Activated naive CD8-positive, alpha-beta T cell treated with anti-CD3 and anti-CD28 coated beads, Interleukin-2, amount 10 ng/mL, durations not matched to agents 7 days and 5 days (primary cell): ENCODE measurements at places on chromosomes 4 and X.

GRCh38 chr4:163556650-163557391 lies 62.3 kb downstream of the TMA16 start:
- H3K27ac ChIP-seq: no peak overlapping the region
- H3K4me3 ChIP-seq: no peak overlapping the region
- DNase-seq: no peak
- no peaks in the 10 kb centered on the region for H3K27me3 ChIP-seq
- H3K36me3 ChIP-seq: no peaks in the 10 kb centered on the region
- H3K4me1 ChIP-seq: peaks cover 16% of the 10 kb centered on the region

DNA sequence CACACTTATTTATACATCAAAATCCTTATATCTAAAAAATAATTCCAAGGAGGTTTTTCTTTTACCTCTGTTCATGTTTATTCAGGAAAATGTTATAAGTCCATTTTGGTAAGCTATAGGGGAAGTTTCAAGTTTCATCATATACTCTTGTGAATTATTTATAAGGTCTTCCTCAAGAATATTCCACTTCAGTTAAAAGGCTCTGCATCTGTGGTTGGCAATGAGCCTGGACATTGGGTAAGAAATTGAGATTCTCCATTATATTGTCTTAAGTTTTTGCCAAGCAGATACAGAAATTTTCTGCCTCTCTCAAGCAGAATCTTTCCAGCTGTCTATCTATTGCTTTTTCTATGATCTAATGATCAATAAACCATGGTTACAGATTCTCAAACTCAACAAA lies 641.9 kb downstream of the NLGN4X start:
- H3K27me3 ChIP-seq: no peaks in the 10 kb centered on the region
- no peak overlapping the region for H3K4me3 ChIP-seq
- no peaks in the 10 kb centered on the region for H3K4me1 ChIP-seq
- DNase-seq: no peak

- no peaks in the 10 kb centered on the region for H3K27me3 ChIP-seq
- H3K36me3 ChIP-seq: no peaks in the 10 kb centered on the region
- H3K4me3 ChIP-seq: no peak overlapping the region
- H3K4me1 ChIP-seq: no peaks in the 10 kb centered on the region
- no peak for DNase-seq
Measured at GRCh38 chrX:44569122-44569521, 26.5 kb upstream of the FUNDC1 start.

DNA sequence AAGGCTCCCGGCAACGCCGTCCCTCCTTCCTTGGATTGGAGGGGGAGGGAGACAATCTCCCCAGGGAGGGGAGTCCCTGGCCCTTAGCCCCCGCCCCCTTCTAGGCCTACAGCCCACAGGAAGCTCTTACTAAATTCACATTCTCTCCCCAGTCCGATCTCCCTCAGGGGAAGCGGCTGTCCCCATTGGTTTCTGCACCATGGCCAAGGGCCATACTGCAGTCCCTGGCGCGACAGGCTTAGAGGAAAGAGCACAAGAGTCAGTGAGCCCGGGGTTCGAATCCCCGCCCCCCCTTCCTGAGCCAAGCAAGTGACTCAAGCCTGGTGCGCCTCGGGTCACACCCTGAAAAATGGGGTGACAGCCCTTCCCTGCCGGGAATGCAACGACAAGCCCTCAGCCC lies 1.1 kb downstream of the ABLIM2 start:
- H3K4me3 ChIP-seq: peak overlapping the region; percentile 13
- peaks cover 2% of the 10 kb centered on the region for H3K36me3 ChIP-seq
- no peak overlapping the region for H3K27ac ChIP-seq

GRCh38 chrX:12007881-12008280 lies 130.4 kb upstream of the FRMPD4 start:
- H3K27me3 ChIP-seq: no peaks in the 10 kb centered on the region
- no peaks in the 10 kb centered on the region for H3K4me1 ChIP-seq
- no peak overlapping the region for H3K27ac ChIP-seq
- no peak overlapping the region for H3K4me3 ChIP-seq

DNA sequence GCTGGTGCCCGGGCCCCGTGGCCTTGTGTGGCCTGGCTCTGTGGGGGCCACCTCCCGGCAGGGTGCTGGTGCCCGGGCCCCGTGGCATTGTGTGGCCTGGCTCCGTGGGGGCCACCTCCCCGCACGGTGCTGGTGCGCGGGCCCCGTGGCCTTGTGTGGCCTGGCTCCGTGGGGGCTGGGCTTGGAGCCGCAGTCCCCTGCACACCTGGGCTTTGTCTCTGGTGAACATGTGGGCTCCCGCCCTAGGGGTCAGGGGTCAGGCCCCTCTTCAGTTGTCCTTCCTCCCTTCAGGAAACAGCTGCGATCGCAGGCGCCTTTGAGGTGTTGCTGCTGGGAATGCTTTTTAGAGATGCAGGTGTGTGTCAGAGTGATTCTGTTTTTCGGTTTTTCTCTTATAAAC lies 17.2 kb downstream of the UVSSA start:
- no peak overlapping the region for H3K4me3 ChIP-seq
- no peaks in the 10 kb centered on the region for H3K36me3 ChIP-seq
- H3K27ac ChIP-seq: no peak overlapping the region
- no peaks in the 10 kb centered on the region for H3K4me1 ChIP-seq

DNA sequence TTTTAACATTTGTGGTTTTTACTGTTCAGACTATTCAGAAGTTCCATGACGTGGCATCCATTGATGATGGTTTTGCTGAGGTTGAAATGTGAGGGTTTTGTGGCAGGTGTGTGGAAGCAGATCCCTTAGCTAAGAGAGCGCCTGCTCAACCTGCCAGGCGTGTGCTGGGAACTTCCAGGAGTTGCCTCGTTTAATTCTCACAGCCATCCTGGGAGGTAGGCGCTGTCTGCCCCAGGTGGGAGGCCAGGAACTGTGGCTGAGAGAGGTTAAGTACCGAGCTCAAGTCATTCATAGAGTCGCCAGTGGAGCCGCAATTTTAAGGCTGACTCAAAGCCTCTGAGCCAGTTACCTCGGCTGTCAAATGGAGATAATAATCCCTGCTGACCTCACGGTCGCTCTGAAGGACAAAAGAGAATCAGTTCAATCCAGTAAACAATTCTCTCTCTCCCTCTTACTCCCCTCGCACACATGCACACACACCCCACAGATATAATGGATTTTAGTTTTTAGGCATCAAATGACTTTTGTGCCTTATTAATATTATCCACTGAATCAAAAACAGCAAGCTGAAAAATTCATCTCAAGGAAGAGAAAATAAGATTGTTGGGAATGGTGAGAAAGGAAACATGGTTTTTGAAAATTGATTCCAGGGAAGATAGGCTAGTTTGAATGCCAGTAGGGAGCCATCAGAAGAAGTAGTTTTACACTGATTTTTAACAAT lies 171.3 kb downstream of the PTTG2 start:
- H3K4me3 ChIP-seq: peak overlapping the region; percentile 47
- H3K36me3 ChIP-seq: peaks cover 55% of the 10 kb centered on the region
- H3K4me1 ChIP-seq: peaks cover 51% of the 10 kb centered on the region

DNA sequence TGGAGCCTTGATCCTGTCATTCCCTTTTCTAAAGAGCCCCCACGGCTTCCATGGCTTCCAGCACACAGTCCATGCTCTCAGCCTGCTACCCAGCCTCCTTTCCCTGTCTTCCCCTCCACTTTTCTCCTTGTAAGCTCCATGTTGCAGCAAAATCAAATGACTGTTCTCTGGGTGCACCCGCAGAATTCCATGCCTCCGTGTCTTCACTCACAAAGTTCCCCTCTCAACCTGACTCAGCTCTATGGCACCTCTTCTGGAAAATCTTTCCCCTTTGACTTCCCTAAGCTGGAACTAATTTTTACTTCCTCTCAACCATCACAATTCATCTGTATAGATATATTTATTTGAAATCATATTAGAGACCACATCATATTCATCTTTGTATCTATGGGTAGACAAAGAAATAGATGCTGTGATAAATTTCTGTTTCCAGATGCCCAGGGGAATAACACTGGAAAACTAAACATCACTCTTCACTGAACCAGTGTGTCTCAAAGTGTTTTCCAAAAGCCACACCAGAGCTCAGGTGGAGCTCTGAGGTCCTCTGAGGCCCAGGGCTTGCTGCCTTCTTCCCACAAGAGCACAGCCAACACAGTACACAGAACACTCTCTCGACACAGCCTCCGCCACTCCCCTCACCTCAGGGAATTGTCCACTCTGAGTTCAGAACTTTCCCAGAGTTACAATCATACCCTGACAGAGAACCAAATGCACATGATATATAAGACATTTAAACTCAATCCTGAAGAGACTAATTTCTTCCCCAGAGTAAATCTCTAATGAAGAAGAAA lies 3.3 kb downstream of the SETD7 start:
- DNase-seq: no peak
- H3K27ac ChIP-seq: no peak overlapping the region
- no peaks in the 10 kb centered on the region for H3K36me3 ChIP-seq
- peaks cover 26% of the 10 kb centered on the region for H3K4me1 ChIP-seq

- no peak for DNase-seq
- no peak overlapping the region for H3K4me3 ChIP-seq
- no peaks in the 10 kb centered on the region for H3K36me3 ChIP-seq
- H3K27ac ChIP-seq: no peak overlapping the region
Measured at GRCh38 chr4:24063731-24064130, 173.9 kb upstream of the PPARGC1A start.

DNA sequence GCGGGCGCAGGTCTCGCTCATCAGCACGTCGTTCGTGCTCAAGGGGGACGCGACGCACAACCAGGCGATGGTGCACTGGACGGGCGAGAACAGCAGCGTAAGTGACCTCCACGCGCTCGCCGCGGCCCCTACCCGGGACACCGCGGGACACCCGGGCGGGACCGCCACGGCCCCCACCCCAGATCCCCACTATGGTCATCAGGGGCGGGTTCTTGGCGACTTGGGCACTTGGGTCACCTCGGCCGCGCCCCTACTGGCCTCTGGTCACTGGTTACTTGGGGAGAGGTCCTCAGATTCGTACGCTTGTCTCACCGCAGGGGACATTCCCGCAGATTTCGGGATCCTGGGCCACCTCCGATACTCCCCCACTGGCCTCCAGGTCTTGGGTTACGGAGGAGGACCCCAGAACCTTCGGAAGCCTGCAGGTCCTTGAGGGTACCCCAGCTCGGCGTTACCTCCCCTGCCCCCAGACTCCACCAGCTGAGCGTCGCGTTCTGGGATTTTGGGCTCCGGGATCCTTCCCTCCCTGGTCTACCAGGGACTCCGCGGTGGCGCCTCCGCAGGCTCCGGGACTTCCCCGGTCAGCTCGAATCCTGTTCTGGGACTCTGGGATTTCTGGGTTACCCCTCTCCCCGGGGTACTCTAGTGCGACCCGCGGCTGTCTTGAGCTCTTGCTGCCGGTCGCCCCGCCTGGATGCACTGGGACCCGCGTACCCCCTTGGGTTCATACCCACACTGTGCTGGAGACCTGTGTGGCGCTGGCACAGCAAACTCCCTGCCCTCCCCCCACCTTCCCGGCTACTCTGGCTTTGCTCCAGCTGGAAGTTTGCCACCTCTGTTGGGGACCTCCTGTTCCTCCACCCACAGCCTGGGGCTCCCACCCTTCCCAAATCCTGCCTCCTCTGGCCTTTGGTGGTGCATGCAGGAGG lies 956 bp downstream of the SORCS2 start:
- H3K27me3 ChIP-seq: peaks cover 57% of the 10 kb centered on the region
- no peak overlapping the region for H3K27ac ChIP-seq
- H3K4me3 ChIP-seq: no peak overlapping the region
- no peak for DNase-seq

DNA sequence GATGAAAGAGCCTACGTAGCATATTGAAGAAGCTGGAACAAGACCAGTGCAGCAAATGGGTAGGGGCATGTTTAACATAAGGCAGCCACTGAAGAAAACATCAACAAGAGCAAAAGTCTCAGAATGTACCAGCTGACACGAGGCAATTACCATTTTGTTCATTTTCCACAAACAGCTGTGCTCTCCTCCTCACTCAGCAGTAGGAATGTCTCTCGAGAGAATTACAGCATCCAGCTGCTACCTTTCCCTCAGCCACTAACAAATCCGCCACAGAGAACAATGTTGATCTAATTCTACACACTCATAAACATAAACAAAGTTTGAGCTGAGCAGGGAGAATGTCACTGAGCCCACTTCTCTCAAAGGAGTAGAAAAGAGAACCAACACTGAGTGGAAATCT lies 68.0 kb downstream of the OPHN1 start:
- no peak overlapping the region for H3K27ac ChIP-seq
- no peaks in the 10 kb centered on the region for H3K27me3 ChIP-seq
- H3K4me3 ChIP-seq: no peak overlapping the region
- DNase-seq: no peak
- H3K36me3 ChIP-seq: no peaks in the 10 kb centered on the region

DNA sequence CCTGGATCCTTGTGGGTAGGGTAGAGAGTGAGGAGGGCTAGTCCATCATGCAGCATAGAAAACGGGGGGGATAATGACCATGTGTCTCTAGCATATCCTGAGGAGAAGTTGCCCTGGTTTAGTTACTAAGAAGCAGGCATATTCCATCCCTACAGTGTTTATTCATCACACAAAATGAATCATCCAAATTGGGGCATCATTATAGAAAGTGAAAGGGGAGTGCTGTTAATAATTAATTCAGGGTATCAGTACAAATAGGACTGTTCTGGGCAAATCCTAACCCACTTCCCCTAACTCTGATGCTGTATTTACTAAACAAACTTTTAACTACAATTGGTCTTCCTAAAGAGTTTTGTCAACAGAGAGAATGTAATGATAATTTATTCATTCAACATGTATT lies 281.1 kb upstream of the ARX start:
- H3K4me3 ChIP-seq: no peak overlapping the region
- H3K4me1 ChIP-seq: no peaks in the 10 kb centered on the region
- DNase-seq: no peak
- H3K27me3 ChIP-seq: no peaks in the 10 kb centered on the region
